NCI-H1092 treated with DMSO at 0.1 percent for 48 hours (cell line): ENCODE measurements at places on chromosomes 6 and 20.

- DNase-seq, result no peak
Measured at GRCh38 chr6:25007269-25007699, 71.5 kb upstream of the RIPOR2 start.

- no peak for DNase-seq
Measured at GRCh38 chr6:69098910-69099309, 463.8 kb downstream of the ADGRB3 start.

DNA sequence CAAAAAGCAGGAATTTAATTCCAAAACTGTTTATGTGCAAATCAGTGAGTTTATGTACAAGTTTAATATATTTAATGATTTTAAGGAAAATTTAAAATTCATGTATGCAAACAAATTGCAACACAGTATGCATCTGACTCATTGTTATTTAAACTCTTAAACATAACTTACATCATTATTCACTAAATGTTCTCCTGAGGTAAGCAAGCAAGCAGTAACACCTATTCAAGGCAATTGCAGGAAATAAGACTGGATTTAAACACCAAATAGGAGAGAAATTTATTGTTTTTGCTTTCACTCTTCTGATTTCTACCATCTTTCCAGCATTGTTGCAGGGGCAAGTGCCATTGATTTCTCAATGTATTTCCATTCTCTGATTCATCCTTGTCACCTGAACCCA, 239.5 kb downstream of the TFAP2A start:
- DNase-seq, result no peak

DNA sequence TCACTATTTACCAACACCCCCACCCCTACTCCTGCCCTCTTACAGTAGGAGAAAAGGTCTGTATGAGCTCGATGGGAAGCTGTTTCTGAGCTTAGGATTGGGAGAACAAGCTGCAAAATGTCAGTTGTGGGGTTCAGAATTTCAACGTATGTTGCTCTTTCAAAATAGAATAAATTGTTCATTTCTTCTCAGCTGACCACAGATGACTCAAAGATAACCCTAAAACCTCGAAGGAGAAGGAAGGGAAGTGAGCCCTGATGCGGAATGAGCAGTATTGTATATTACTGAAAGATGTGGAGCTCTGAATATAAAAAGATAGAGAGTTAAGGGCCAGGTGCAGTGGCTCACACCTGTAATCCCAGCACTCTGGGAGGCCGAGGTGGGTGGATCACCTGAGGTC, 35.9 kb upstream of the MYLIP start:
- DNase-seq, result no peak

GRCh38 chr20:44208770-44209169, 1.8 kb downstream of the OSER1 start:
- no peak for DNase-seq

DNA sequence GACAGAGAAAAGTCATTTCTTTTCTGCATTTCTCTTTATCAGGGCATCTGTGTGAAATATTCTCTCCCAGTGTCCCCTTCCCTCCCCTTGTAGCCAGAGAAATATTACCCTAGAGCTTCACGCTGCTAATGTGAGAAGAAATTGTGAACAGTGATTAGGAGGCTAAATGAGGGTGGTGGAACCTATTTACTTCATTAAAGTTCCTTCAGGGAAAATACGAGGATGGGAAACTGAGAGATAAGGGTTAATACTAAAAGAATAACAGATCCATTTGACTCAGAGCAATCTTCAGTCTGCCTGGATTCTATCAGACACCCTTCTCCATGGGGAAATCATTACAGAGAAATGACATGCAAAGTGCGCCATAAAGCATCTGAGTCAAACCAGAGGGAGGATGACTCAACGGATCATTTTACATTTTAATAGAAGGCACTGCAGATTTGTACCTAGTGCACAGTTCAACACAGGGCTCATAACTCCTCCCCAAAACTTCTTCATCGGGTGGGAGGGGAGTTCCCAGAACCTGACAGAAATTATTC, 131.3 kb downstream of the GJA10 start:
- DNase-seq, result no peak

GRCh38 chr6:156254240-156254639, 522.9 kb upstream of the ARID1B start:
- no peak for DNase-seq
